ENCODE measurements at places on chromosomes 12 and 14. TPM values are rescaled to one million over a fixed set of nuclear protein-coding genes. Genes with fewer than 3 reads are reported as not detected.

Gene POU6F1
- total RNA-seq: 2.9 TPM

Gene BCL7A
- total RNA-seq: 1.8 TPM

Gene RTL1
- total RNA-seq: 0.58 TPM

DNA sequence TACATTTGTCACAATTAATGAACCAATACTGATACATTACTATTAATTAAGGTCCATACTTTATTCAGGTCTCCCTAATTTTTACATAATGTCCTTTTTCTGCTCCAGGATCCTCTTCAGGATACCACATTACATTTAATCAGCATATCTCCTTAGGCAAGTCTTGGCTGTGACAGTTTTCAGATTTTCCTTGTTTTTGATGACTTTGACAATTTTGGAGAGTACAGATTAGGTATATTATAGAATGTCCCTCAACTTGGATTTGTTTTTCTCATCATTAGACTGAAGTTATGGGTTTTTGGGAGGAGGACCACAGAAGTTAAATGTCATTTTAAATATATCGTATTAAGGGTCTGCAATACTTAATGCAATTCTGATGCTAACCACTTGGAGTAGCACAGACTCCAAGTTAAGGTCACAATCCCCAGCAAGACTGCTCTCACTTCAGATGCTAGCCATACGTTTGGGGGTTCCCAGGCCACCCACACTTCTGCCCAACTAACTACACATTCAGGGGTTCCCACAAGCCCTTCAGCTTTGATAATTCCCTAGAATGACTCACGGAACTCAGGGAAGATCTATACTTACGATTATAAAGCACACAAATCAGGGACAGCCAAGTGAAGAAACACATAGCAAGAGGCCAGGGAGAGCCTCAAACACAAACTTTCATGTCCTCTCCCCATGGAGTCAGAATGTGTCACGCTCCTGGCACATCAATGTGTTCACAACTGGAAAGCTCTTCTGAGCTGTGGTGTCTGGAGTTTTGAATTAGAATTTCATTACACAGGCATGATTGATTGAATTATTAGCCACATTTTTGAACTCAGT, 17.0 kb upstream of the NUBPL start:
- no peak for DNase-seq

DNA sequence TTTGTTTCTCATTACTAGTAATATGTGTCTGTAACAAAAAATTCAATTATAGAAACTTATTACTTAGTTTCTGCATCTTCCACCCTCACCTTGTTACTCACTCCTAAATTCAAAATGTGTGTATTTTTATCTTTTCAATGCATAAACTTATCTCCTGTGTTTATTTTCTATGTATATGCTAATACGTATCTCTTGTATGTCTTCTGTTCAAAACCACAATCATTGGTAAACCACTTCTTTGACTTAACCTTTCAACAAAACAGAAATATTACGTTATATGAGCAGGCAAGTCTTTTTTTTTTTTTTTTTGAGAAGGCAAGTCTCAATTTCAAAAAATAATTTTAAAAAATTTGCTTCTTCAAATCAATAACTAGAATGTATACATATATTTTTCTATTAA, 39.2 kb upstream of the RPH3A start:
- DNase-seq: no peak

DNA sequence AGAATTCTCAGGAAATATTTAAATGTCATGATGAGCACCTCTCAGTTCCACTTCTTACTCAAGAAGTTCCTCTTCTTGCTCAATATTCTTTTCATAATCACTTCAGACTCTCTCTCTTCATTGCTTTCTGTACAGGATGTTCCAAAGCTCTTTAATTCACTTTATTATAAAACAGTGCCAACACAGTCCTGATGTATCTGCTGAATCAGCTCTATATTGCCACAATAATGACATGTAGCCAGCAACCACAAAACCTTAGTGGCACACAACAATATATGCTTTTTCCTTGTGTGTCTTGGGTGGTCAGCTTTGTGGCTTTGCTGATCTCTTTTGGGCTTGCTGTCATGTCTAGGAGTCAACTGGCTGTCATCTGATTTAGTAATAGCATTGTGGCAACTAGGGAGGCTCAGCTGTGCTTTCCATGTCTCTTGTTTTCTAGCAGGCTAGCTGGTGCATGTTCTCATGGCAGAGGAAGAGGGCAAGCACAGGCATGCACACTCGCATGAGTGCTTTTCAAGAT, 52.8 kb upstream of the SLC2A13 start:
- DNase-seq: no peak

- no peak for DNase-seq
Measured at GRCh38 chr12:6020930-6021329, 75.9 kb upstream of the ANO2 start.

- no peak for DNase-seq
Measured at GRCh38 chr12:104551-105081, 38.0 kb downstream of the IQSEC3 start.

Gene EMP1
- total RNA-seq: 44.5 TPM

- no peak for DNase-seq
Measured at GRCh38 chr12:5178571-5178970, 134.9 kb downstream of the KCNA5 start.

DNA sequence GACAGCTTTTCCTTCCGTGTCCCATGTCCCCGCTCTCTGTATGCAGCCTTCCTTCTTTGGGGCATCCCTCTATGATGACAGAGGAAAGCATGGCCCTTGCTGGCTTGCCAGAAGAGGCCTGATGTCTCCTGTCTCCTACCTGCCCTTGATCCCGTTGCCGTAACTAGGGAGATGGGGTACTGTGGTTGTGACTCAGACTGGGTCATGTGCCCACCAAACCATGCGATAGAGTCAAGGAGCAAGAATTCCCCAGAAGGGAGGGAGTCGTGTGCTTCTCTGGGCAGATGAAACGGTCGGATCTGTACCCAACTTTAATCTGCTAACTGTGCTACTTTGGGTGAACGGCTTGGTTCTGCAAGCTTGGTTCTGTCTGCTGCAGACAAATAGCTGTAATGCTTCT, 99.1 kb upstream of the DYNC1H1 start:
- DNase-seq: no peak

DNA sequence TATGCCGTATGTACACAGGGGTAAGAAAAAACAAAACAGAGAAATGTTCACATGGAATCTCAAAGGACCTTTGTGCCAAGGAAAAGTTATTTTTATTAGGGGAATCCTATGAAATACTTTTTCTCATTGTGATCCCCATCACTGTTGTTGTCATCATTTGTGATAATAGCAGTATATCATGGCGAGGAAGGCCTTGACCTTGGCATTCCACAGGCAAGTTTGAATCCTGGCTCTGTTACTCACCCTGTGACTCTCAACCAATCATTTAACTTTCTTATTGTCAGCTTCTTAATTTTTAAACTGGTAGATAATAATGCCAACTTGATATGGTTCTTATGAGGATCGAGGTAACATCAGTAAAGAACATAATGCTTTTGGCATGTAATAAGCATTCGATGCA, 142.2 kb upstream of the DDHD1 start:
- no peak for DNase-seq

- no peak for DNase-seq
Measured at GRCh38 chr12:77238335-77238734, 173.0 kb upstream of the E2F7 start.

Gene TMCC3
- total RNA-seq: 0.43 TPM

DNA sequence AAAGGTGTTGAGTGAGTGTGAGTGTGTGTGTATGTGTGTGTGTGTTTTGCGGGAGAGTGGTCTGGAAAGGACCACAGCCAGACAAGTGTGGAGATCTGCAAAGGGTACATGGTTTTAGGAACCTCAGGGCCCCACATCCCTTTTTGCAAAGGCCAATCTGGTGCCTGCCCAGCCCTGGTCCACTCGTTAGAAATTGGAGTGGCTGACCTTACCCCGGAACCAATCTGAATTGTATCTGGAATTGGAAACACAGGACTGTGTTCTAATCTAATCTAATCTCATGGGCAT, 11.3 kb upstream of the TBX3 start:
- no peak for DNase-seq

GRCh38 chr12:4881266-4882064, 28.2 kb upstream of the KCNA1 start:
- no peak for DNase-seq

Gene SPX
- total RNA-seq: 1.3 TPM

- no peak for DNase-seq
Measured at GRCh38 chr12:6646276-6647082, 753 bp downstream of the ACRBP start.

Gene PTCSC3
- not detected for total RNA-seq
